ENCODE measurements at places on chromosomes 7 and 10.

- DNase-seq, result peak; percentile 85
These were observed 439 bp upstream of the EMX2 start for GRCh38 chr10:117541909-117542705.

GRCh38 chr10:75620356-75620755 is 188.9 kb downstream of the LRMDA start:
- no peak for DNase-seq

GRCh38 chr10:72720814-72721660 is 29.1 kb downstream of the MCU start:
- no peak for DNase-seq

DNA sequence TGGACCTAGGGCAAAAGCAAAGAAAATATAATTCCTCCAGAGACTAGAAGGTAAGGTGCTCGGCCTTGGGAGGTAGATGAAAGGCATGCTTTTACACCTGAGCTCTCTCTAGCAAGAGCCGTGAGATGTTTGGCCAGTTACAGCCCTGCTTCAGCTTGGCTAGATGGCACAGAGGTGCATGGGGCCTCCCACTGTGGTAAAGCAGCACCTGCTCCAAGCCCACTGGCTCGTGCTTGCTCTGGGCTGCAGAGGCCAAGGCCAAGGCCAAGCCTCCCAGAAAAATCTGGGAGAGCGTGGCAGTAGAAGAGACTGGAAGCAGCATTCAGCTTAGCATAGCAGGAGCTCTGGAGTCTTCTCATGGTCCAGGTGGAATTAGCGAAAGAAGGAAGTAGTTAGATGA is 31.0 kb upstream of the OPALIN start:
- no peak for DNase-seq

DNA sequence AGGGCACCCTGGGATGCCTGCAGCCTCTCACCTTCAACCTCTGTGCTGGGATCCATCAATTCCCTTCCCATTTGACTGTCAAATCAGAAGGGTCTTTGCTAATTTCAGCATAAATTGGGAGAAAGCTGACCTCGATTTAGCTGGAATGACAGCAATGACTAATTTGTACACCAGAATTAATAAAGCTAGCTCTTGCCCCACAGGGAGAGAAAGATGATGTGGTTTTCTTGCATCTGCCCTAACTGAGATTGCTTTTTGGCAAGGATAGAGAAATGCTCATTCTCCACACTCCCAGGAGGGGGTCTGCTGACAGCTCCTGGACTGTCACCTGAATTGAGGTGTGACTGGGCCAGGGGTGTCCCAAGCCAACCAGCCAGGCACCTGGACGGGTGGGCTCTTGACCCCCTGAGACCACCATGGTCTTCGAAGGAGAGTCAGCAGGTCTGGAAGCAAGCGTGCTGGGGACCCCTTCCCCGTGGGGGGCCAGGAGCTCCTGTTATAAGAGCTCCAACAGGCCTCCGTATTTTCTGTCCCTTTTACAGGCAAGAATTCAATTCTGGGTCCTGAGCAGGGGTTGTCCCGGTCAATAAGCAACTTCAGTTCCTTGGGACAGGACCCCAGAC is 42.1 kb downstream of the RBM17 start:
- no peak for DNase-seq

DNA sequence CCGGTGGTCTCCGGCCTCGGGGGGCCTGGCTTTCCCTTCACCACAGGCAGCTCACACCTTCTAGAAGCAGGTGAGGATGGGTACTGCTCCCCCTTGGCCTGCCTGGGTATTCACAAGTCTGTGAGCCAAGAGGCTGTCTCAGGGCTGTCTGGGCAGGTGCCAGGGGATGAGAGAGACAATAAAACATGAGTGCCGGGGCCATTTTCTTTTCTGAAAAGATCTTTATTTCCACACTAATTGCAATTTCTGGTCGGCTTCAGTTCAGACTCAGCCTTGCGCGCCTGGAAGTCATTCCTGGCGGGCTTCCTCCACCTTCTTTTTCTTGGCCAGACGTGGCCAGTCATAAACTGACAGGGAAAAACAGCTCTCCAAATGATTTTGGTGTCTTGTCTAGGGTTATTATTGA is 171.2 kb downstream of the ARHGAP12 start:
- no peak for DNase-seq

DNA sequence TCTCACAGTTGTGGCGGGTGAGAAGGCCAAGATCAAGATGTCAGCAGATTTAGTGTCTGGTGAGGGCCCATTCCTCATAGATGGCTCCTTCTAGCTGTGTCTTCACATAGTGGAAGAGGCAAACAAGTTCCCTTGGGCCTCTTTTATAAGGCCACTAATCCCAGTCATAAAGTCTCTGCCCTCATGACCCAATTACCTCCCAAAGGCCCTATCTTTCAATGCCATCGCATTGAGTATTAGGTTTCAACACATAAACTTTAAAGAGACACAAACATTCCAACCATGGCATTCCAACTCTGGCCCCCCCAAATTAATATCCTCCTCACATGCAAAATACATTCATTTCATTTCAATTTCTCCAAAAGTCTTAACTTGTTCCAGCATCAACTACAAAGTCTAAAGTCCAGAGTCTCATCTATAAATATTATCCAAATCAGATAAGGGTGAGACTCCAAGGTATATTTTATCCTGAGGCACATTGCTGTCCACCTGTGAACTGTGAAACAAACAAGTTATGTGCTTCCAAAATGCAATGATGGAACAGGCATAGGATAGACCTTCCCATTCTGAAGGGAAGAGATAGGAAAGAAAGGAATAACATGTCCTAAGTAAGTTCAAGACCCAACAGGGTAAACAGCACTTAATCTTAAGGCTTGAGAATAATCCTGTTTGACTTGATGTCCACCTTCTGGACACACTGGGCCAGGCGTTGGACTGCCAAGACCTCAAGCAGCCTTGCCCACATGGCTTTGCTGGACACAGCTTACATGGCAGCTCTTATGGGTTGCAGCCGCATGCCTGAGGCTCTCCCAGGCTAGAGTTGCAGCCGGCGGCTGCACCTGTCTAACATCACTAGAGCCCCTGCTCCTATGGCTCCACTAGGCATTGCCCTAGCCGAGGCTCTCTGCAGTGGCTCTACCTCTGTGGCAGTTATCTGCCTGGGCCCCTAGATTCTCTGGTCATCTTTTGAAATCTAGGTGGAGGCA is 312.8 kb downstream of the TNS3 start:
- DNase-seq, result no peak

DNA sequence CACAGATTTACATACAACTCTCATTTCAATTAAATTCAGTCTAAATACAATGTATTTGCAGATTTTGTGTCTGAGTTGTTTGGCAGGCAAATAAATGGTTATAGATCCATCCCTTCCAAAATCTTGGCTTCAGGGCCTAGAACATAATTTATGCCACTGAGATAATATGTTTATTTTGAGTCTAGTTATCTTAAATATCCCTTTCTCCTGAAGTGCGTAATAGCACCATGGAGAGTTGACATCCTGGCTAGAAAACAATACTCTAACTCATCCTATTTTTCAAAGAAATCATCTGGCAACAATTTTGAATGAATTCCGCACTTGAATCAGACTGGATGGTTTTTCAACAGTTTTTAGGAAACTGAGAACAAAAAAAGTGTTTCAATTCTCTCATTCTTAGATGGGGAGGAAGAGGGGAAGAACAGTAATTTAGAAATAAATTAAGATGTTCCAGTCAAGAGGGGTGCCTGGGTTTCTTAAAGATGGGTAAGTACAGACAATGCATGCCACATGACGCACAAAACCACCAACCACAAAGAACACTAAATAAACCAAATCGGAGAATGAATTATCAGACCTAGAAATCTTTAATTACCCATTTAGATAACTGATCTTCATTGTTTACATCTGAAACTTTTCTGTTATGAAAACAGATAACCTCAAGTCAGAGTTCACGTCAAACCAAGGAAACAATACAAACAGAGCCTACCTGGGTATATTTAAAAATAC is 228.7 kb upstream of the PTN start:
- DNase-seq, result no peak

GRCh38 chr7:37284805-37285231 is 163.8 kb downstream of the ELMO1 start:
- DNase-seq, result peak; percentile 17

- no peak for DNase-seq
These were observed 249.4 kb downstream of the CRPPA start for GRCh38 chr7:16171928-16172327.

GRCh38 chr7:102425639-102426267 is 7.6 kb upstream of the ORAI2 start:
- no peak for DNase-seq

DNA sequence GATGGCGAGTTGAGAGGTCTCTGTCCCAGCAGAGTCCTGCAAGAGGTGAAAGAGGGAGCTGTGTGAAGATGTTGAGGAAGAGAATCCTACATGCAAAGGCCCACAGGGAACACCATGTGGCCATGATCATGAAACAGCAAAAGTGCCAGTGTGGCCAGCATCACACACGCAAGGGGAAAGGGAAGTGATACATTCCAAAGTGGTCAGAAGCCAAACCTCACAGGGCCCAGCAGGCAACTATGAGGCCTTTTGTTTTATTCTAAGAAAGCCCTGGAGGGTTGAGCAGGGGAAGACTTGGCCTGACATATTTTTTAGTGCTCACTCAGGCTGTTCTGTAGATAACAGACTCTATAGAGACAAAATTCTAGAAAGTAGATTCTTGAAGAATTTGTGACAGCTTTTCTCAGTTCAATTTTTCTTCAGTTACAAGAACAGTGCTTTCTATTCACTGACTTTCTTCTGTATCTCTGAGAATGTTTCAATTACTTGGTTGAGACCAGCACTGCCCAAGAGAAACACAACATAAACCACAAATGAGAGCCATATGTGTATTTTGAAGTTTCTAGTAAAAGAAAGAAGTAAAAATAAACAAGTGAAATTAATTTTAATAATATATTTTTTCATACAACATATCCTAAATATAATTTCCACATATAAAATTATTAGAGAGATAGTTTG is 82.3 kb downstream of the HTR7 start:
- no peak for DNase-seq

DNA sequence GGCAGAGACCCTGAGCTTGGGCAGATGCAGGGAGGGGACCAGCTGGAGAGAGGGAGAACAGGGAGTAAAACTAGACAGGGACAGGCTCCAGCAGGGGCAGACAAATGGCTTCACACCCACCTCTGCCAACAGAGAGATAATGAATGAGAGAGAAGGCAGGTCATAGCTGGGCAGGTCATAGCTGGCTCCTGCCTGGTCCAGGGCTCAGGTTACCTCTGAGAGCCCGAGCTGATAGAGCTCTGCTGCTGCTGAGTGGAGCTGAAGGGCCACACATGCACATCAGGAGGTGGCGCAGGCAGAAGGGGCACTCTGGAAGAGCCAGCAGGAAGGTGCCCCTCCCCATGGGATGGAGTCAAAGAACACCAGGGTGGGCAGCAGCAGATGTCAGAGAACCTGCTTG is 154.2 kb downstream of the GFRA1 start:
- DNase-seq, result no peak

DNA sequence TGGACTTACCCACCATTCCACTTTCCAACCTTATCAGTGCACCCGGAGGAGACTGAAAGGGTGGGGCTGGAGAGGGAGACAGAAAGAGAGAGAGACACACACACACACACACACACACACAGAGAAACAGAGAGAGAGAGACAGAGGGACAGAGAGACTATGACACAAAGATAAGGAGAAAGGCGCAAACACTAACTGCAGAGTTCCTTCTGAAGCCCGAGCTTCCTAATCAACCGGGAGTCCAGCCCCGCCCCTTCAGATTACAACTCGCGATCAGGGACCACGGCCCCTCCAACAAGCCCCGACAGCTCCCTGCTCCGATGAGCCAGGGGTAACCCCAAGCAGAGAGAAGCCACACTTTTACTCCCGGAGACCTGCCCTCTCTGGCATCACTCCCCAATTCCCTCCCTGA is 499 bp downstream of the GAL3ST4 start:
- no peak for DNase-seq

DNA sequence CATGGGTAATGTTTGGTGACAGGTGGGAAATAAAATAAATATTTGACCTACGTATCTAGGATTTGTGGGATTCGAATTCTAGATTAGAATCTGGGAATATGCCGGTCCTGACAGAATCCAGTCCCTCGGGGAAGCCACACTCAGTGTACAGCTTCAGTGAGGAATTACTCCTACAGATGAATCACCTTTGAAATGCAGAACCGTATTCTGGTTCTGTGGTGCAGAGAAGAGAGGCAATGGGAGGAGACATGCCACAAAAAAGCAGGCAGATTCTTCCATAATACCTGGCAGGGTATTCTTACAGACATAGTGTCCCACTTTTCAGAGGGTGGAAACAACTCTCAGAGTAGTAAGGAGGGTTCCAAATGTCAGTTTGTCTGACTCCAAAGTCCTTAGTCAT is 286.9 kb downstream of the SORCS1 start:
- no peak for DNase-seq

DNA sequence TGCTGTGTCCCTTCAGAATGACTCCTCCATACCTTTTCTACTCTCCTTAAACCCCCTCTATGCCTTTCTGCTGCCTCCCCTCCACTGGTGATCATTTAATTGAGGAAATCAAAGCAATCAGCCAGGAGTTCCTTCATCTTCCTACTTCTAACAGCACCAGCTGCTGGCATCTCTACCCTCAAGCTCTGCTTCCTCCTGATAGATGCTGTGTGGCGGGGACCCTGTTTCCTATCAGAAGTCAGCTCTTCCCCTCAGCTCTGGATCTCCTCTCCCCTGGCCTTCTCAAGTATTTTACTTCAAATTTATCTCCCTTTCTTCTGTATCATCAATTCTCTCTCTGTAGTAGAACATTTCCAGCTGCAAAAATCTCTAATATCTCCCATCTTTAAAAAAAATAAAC is 183.7 kb downstream of the ELMO1 start:
- DNase-seq, result no peak

- no peak for DNase-seq
These were observed 219.1 kb upstream of the PITRM1 start for GRCh38 chr10:3391657-3392056.

- no peak for DNase-seq
These were observed 260.8 kb upstream of the GRB10 start for GRCh38 chr7:51043461-51043860.

DNA sequence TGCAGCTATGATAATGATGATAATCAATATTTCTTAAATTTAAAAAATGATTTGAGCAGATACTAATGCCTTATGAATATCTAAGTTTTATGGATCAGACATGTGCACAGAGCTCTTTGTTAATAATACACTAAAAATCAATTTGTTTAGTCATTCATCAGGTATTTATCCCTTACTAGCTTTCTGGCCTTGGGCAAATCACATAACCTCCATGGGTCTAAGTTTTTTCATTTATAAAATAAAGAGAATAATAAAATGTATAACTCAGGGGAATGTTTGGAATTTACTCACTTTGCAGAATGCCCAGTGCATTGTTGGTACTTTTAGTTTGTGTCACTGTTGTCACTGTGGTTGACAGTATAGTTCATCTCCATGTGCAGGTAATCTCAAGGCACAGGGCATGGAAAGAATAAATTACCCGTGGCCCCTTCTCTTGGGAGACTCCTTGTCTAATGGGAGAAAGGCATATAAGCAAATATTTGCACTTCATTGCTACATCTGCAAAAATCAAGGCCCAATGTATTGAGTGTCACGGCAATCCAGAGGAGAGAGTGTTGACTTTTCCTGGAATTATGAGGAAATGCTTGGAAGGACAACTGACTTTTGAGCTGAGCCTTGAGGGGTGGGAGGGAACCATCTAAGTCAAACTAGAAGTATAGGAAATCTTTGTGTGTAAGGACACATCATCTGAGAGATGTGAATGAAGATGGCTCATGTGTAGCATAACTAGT is 64.7 kb upstream of the CTTNBP2 start:
- no peak for DNase-seq

GRCh38 chr7:22195397-22196172 is 161.4 kb downstream of the RAPGEF5 start:
- DNase-seq, result no peak
